ENCODE measurements at places on chromosomes 3 and 15.

GRCh38 chr3:192057261-192057660, 596.3 kb downstream of the PYDC2 start:
- DNase-seq: peak; percentile 23

DNA sequence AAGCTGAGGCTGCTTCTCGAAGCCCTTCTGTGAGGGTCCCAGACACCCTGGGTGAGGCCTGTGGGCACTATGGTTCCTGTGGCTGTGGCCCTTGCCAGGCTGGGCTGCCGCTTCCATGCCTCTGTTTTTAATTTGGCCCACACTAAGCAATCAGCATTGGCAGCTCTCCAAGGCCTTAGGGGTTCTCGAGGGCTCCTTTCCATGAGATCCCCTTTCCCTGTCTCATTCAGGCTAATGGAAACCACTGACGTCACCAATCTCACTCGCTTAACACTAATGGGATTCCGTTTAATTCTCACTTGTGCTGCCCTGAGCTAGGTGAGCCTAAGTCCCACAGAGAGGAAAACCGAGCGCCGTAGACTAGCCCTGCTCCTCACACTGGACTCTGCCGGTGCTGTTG, 60.2 kb upstream of the RAB6B start:
- DNase-seq: no peak

DNA sequence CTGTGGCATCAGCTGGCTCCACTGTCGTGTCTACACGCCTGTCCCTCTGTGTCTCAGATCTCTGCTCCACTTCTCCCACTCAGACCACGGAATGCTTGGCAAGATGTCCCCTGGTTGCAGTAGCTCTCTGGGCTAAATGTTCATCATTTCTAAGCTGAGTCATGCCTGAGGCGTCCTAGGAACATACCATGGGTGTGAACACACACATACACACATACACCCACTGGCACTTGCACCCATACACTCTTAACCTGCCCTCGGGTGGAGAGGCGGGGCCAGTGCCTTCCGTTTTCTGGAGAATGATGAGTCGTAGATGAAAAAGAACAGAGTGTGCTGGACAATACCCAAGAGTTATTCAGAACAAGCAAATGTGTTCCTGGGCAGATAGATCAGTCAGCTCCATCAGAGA, 72.4 kb downstream of the SENP2 start:
- no peak for DNase-seq

- no peak for DNase-seq
These were observed 20.0 kb downstream of the MRPL46 start for GRCh38 chr15:88447206-88447605.

DNA sequence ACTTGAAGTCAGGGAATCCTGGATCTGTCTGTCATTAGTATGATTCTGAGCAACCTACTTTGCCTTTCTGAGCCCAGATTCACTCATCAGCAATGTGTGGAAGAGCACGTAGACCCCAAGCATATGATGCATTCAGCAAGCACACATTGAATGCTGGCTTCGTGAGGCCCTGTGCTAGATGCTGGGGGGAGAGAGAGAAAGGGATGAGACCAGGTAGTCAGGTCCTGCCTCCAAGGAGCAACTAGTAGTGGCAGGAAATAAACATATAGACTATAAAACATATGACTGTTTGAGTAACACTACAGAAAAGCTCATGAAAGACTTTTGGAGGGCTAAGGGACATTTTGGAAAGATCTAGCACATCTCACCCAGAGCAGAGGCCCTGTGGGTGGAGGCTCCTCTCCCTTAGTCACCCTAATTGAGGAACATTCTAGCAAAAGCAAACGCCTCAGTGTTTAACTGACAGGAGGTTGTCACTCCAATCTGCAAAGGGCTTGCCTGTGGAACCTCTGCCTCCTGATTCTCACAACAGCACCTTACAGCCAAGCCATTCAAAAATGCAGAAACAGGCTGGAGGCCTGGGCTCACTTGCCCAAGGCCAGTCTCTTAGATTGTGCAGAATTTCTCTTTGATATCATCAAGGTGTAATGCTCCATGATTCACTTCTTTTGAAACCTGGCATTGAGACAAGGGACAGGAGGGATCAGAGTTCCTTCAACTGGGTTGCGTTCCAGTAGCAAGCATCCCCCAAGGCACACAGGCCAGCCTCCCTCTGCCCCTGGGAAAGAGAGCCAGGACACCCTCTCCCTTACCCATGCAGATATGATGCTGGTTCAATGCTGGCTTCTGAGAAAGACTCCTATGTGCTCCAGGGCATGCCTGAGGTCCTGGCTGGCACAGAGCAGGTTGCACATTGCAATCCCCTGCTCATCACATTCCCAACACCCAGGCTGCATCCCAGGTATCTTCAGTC, 26.1 kb downstream of the STARD5 start:
- DNase-seq: no peak

DNA sequence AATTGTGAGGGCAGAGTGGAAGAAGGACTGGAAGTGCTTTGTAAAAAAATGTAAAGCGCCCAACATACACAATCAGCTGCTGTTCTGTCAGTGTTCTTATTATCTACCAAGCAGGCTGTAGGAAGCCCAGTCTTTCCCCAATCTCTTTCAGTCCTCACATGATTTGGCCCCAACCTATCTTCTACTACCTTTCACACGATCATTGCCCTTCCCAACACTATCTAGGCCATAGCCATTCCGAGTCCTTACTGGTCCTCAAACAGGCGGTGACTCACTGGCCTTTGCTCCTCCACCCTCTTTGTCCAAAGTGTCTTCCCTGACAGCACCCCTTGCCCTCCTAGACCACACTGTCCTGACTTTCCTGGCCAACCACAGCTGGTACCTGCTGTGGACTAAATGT, 861 bp upstream of the RFT1 start:
- DNase-seq: no peak

DNA sequence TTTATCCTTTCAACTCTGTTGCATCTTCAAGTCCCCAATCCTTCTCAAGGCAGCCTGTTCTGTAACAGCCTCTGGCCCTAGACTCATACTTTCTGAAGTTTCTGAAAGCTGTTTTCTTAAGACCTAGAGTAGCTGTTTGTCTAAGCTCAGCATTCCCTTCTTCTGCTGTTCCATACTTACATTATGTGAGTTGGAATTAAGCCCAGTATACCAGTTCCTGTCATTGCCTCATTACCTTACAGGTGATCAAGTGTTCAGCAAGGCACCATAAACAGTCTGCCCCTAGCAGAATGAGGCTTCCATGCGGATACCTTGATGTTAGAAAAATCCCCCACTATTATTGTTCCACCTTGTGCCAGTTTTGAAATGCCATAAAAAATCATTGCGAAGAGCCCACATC, 180.6 kb downstream of the PLCL2 start:
- DNase-seq: no peak

DNA sequence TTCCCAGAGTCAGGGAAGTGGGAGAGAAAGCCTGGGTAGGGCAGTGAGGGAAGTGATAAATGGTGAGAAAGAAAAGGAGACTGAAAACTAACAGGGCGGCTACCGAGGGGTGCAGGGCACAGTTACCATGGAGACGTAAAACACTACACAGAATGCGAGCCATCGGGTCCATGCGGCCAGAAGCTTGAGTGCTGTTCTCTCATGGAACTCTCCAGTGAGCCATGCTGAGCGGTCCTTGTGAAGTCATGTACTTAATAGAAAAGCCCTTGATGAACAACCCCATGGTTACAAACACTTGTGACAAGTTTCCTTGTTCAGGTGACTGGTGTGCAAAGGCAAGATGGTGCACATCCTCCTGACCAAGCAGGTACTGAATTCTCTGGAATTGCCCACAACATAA, 3.7 kb upstream of the PLA2G4F start:
- DNase-seq: no peak

DNA sequence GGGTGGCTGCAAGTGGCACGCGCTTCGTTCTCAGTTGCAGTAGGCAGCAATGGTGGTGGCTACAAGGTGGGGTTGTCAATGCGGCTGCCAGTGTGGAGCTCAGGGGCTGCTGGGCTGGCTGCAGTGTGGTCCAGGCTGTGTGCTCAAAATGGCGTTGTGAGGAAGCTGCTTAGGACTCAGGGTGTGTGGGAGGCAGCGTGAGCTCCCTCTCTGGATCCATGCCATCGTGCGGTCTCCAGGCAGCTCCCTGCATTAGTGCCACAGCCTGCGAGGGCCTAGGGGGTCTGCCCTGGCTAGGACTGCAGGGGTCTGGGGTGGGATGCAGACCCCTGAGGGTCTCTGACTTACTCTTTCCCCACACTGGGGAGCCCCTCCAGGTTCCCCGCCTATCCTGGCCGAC, 397.2 kb downstream of the OCA2 start:
- DNase-seq: no peak

- no peak for DNase-seq
These were observed 13.7 kb downstream of the FAM107A start for GRCh38 chr3:58563386-58564035.

- no peak for DNase-seq
These were observed 894.3 kb downstream of the DIPK2A start for GRCh38 chr3:144865948-144866347.

All from renal cortex interstitium (tissue), 15 donors.